Body of pancreas (tissue), 4 donors: ENCODE measurements at places on chromosomes 7 and 10. TPM values are rescaled to one million over a fixed set of nuclear protein-coding genes. Genes with fewer than 3 reads are reported as not detected.

The NUTM2D gene
- total RNA-seq = 6.5 TPM

The SLC26A5 gene
- total RNA-seq = not detected

The IRF5 gene
- total RNA-seq = 4.9 TPM

The NPC1L1 gene
- 0.52 TPM for total RNA-seq
